Renal pelvis (tissue), 12 donors: ENCODE measurements at places on chromosomes 12 and 14. TPM values are rescaled to one million over a fixed set of nuclear protein-coding genes. Genes with fewer than 3 reads are reported as not detected.

The EPYC gene
- polyA plus RNA-seq: not detected

The EID3 gene
- polyA plus RNA-seq: 4.4 TPM

The ACADS gene
- 24.7 TPM for polyA plus RNA-seq

The SYCP3 gene
- 0.97 TPM for polyA plus RNA-seq

The PLA2G1B gene
- 0.84 TPM for polyA plus RNA-seq

The CARMIL3 gene
- polyA plus RNA-seq: 2.2 TPM
